Gastrocnemius medialis (tissue), 4 donors: ENCODE measurements at places on chromosomes 11 and 22. TPM values are rescaled to one million over a fixed set of nuclear protein-coding genes. Genes with fewer than 3 reads are reported as not detected.

FAM227A gene
- total RNA-seq = 0.02 TPM

MMP7 gene
- not detected for total RNA-seq

DNA sequence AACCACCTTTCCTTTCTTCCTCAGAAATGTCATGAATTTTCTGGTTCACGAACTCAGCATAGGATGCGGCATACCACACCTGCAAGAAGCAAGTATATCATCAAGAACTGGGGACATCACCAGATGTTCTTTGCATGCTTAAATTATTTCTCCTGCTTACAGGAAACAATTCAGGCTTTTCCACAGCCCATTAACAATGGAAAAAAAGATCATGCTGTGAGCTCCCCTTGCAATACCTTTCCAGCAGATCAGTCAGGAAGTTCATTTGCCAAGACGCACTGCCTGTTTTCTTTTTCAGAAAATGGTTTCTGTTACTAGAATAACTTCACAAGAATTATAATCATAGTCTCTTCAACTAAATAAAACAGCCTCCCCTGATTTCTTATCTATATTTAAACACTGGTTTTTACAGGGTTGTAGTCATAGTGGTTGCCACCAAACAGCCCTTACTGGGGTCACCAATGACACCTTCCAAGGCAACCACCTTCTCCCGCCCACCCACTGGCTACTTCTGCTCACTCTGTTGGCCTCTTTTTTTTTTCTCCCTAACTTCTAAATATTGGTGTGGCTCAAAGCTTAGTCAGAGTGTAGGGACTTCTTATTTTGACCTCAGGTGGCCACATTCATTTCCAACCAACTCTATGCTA is 42.3 kb upstream of the NFRKB start:
- DNase-seq = no peak
- H3K4me3 ChIP-seq = no peak overlapping the region
- H3K27ac ChIP-seq = no peak overlapping the region
- no peaks in the 10 kb centered on the region for H3K4me1 ChIP-seq
- H3K27me3 ChIP-seq = no peaks in the 10 kb centered on the region

GRCh38 chr11:118892514-118892913 is 8.8 kb downstream of the CXCR5 start:
- H3K36me3 ChIP-seq = no peaks in the 10 kb centered on the region
- H3K4me3 ChIP-seq = no peak overlapping the region
- H3K27ac ChIP-seq = no peak overlapping the region
- no peak for DNase-seq

GRCh38 chr11:10686311-10686710 is 7.2 kb downstream of the IRAG1 start:
- H3K4me3 ChIP-seq = no peak overlapping the region
- no peak for DNase-seq
- H3K27me3 ChIP-seq = no peaks in the 10 kb centered on the region
- H3K36me3 ChIP-seq = no peaks in the 10 kb centered on the region
- no peaks in the 10 kb centered on the region for H3K4me1 ChIP-seq
